ENCODE measurements at places on chromosomes 3 and 15.

DNA sequence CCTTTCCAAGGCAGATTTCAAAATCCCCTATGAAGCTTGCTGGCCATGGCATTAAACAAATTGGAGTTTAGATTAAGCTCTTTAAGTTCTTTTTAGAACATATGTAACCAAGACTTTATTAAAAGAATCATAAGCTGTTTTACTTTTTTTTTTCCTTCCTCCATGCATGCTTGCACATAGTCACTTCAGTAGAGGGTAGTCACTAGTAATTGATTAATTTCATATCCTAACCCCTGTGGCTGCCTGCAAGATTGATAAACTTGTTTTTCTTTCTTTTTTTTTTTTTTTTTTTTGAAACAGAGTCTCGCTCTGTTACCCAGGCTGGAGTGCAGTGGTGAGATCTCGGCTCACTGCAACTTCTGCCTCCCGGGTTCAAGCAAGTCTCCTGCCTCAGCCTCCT, 33.3 kb upstream of the ZKSCAN7 start:
- DNase-seq = no peak

- no peak for DNase-seq
Observed at GRCh38 chr15:84793431-84794161, 23.6 kb upstream of the ALPK3 start.

DNA sequence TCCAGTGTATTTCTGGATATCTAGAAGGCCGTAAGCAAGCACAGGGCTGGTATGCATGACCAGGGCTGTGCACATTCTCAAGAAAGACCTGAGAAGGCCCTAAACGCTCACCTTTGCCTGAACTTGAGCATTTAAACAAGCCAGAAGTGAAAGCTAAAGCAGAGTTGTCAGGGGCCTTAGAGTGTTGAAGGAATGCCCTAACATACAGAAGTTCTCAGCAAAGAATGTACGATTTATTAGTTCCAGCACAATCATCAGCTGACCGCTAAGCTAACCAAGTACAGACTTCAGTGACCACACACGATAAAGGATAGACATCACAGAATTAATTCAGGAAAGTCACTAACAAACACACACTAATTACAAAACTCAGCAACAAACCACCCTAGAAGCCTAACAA, 8.7 kb downstream of the HLTF start:
- no peak for DNase-seq

GRCh38 chr3:177778633-177779032, 581.4 kb upstream of the TBL1XR1 start:
- peak; percentile 27 for DNase-seq

DNA sequence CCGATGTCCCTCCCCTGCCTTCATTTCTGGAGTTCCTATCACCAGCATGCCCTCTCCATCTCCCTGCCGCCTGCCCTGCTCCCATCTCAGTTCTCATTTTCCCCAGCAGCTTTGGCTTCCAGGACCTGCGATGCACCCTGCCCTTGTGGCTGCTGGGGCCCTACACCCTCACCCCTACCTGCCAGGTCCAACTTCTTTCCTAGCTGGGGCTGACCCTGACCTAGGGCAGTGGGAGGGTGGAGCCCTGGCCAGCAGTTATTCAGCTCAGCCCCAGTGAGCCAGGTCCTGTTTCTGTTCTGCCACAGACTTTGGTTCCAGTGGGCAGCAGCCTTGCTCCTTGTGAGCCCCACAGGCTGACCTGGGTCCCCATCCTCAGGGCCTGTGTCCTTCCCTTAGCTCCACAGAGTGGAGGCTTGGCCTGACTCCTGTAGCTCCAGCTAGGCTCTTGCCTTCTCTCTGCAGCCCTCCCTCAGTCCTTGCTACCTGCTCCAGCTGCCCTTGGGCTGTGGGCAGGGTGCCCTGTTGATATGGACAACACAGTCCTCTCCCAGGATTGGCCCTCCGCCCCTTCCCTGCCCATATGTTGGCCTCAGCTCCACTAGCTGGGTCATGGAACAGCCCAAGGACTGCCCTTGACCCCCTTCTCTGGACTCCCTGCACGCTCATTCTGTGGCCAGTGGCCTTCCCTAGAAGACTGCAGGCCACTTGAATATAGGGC, 34.7 kb upstream of the PDE8A start:
- no peak for DNase-seq

DNA sequence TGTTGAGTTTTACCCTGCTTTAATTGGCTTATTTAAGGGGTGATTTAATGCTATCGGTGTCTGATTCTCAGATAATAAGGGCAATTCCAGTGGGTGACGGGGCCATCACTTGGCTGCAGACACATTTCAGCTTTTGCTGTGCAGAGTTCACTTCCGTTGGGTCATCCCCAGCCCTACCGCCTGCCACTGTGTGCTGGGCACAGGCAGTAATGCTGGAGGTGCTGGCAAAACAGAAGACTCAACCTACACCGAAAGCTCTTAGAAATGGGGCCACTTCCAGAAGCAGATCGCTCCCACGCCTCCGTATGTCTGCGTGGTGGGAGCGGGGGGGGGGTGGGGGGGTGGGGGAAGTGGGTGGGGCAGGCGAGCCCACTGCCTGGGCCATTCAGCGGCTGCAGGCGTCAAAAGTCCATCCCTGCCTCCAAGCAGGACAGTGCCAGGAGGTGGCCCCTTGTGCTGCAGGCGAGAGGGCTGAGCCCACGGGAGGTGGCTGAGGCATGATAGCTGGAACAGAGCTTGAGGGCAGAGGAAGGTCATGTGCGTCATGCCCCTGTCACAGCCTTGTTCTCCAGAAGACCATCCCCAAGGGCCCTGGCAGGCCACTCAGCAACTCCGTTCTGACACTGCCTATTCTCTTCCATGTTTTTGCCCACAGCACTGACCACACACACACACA, 128.3 kb downstream of the ATP10A start:
- DNase-seq = no peak

- no peak for DNase-seq
Observed at GRCh38 chr3:24060055-24060454, 115.0 kb downstream of the NR1D2 start.

GRCh38 chr15:94135486-94136147, 95.7 kb upstream of the MCTP2 start:
- DNase-seq = no peak

- no peak for DNase-seq
Observed at GRCh38 chr3:24174614-24175013, 229.5 kb downstream of the NR1D2 start.

DNA sequence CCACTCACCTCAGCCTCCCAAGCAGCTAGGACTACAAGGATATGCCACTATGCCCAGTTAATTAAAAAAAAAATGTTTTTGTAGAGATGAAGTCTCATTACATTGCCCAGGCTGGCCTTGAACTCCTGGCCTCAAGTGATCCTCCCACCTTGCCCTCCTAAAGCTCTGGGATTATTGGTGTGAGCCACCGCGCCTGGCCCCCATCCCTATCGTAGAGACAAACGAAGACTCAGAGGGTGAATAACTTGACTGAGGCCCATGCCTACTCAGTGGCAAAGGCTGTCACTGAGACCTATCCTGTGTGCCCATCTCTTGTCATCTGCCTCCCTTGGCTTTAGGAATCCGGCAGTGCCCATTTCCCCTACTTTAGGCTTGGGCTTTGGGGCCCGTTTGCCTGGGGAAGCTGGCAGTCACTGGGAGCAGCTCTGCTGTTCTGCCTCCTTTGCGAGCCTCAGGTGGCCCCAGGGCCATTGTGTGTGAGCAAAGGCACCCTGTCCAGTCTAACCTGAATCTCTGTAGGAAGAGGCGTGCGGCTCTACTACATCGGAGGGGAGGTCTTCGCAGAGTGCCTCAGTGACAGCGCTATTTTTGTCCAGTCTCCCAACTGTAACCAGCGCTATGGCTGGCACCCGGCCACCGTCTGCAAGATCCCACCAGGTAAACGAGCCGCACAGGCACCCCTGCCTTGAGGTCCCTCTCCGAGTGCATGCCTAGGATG, 70.1 kb downstream of the AAGAB start:
- no peak for DNase-seq

DNA sequence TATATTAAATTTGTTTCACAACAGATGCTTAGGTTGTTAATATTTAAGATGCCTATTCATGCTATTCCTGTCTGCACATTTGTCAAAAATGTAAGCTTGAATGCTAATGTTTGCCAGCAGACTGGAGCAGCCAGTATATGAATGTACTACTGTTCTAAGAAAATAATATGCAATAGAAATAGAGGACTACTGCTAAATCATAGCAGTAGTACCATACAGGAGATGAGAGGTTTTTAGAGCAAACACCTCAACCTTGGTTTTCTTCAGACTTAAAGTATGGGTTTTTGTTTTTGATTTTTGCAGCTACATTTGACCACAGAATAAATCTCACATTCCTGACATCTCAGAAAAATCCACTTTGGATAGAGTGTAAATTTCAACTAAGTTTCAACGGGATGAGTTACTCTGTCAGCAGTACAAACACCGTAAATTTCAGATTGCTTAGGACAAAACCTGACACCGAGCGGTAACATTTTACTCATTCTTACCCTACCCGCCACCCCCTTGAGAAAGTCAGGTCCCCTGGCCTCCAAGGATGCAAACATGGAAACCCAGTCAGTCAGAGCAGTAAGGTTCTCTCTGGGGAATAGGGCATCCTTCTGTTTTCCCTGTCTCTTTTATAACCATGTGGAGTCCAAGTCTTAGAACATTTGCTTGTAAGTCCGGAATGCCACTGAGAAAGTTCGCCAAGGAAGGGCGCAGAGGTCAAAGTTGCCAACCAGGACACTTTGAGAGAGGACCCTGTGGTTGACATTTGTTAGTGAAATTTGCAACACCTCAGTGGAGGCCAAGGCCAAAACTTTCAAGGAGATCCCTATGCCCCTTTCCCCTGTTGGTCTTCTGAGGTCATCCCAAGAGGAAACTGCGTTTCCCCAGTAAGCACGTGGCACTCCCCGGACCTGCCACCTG, 17.9 kb upstream of the SATB1 start:
- DNase-seq = no peak

DNA sequence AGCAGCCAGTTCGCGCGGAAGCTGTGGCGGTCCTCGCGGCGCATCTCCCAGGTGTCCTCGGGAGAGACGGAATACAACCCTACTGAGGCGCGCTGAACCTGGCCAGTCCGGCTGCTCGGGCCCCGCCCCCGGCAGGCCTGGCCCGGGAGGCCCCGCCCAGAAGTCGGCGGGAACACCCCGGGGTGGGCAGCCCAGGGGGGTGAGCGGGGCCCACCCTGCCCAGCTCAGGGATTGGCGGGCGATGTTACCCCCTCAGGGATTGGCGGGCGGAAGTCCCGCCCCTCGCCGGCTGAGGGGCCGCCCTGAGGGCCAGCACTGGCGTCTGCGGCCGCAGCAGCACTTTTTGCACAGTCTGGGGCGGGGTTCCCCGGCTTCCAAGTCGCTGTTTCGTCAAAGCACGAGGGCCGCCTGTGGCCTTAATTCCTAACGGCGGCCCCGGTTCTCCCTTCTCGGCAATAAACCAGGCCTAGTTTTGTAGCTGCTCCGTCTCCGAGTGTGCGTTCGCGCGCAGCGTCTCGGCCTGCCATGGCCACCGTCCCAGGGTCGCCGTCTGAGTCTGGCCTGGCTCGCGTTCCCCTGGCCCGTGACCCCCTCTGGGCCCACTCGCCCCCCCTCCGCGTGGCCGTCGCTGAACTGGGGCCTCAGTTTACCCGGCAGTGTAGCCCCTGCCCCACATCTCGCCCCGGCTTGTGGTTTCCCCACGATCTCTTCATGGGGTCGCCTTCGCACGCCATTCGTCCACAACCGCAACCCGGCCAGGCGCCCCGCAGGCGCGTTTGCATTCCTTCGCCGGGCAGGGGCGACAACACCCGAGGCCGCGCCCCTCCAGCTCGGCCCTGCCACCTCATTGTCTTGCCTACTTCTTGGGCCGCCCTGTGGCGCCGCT, 30.0 kb downstream of the NBEAL2 start:
- DNase-seq = peak; percentile 85

DNA sequence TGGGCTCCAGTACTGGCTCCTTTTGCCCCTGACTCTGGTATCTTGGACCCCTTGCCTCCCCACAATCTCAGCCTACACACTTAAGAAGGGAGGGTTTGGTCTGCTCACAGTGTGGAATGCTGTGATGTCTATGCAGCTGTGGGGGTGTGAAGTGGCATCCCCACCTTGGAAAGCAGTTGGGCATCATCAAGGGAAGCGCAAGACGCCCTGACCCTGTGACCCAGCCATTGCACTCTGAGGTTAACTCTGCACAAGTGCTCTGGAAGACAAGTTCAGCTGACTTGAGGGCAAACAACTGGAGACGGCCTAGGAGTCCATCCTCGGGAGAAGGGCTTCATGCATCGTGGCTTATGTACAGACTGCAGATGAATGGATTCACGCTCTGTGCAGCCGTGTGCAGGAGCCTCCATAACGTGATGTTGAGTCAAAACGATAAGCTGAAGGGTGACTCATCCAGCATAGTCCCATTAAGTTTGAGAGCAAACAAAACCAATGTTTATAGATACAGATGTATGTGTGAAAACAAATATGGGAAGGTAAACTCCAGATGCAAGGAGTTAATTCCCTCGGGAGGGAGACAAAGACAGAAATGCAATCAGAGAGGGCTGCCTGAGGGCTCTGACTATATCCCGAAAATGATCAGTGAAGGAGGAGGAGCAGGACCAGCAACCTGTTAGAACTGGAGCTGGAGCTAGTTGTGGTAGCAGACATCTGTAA, 86.8 kb downstream of the LSM3 start:
- DNase-seq = no peak

DNA sequence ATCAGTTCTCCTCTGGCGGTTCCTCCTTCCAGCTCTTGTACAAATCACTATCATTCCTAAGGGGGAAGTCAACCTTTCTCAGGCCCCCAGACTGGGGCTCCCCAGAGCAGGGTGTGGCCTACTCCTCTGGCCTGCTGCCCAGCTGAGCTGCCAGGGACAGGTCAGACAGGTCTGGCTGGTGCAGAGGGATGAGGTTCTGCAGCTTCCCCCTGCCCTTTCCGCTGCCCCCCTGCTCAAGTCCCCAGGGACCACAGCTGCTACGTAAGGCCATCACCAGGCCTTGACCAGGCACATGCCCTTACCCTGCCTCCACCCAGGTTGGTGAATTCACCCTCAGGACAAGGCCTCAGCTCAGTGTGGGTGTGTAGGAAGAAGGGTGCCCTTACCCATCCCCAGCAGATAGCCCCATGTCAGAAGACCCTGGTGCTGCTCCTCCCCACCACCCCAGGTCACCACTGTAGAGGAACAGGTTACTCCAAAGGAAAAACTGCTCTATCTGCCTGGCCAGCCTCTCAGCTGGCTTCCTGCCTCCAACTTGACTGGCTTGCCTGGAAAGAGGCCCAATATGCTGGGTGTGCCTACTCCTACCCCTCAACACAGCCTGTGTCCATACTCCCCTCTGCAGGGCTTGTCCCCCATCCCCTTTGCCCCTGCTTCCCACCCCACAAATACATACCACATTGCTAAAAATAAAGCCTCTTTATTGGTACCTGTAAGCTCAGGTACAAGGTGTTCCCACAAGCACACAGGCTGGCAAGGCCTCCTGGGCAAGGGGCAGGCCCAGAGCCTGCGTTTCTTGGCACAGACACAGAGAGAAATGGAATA, 12.0 kb downstream of the CSRNP1 start:
- no peak for DNase-seq

GRCh38 chr3:126402666-126403302, 8.1 kb downstream of the CFAP100 start:
- no peak for DNase-seq

DNA sequence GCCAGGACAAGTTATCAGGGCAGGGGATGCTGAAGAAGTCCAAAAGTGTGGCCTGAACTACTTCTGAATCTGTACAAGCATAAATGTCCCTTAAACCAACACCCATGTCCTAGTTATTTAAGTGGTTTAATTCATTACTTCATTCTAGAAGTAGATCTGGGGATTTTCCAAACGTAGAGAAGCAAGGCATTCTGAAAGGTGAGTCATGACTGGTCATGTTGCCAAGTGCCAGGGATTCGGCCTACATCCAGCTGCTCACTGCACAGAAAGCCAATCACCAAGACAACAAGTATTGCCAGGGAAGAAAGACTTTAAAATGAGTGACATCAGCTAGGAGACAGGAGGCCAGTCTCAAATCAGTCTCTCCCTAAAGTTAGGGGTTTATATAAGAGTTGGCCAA, 396.6 kb downstream of the GABRB3 start:
- no peak for DNase-seq
